ENCODE measurements at places on chromosomes 6 and 20.

DNA sequence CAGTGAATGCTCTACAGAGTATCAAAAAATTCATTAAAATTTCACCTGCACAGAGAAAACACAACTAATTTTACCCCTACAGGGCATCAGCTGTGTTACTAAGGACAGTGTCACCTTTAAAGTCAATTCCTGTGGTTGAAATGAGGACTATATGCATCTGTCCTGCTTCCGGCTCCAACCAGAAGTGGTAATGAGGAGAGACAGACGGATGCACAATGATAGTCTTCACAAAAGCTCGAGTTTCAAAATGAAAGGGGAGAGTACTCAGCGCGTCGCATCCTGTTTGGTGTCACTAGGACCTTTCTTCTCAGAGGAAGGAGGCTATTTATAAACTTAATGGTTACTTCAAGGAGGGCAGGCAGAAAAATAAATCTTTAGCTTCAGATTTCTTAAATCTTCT lies 86.5 kb downstream of the LYRM4 start:
- peak; percentile 22 for DNase-seq

DNA sequence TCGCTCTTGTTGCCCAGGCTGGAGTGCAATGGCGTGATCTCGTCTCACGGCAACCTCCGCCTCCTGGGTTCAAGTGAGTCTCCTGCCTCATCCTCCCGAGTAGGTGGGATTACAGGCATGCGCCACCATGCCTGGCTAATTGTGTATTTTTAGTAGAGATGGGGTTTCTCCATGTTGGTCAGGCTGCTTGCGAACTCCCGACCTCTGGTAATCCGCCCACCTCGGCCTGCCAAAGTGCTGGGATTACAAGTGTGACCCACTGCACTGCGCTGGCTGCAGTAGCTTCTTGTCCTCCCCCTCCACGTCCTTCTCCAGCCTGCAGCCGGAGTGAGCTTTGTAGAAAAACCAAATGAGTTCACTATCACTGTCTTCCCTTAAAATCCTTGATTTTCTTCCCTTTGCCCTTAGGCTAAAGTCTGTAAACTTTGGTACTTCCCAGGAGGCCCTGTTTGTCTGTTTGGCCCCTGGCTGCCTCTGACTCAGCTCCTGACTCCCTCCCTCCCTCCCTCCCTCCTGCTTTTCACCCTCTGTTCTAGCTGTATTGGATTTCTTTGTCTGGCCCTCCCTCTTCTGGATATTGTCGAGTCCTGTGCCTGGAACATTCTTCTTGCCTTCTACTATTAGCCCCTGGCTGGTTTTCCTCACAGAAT lies 12.9 kb downstream of the PARD6B start:
- no peak for DNase-seq

- DNase-seq: no peak
These were observed 93.7 kb upstream of the CLVS2 start for GRCh38 chr6:122902326-122902725.

DNA sequence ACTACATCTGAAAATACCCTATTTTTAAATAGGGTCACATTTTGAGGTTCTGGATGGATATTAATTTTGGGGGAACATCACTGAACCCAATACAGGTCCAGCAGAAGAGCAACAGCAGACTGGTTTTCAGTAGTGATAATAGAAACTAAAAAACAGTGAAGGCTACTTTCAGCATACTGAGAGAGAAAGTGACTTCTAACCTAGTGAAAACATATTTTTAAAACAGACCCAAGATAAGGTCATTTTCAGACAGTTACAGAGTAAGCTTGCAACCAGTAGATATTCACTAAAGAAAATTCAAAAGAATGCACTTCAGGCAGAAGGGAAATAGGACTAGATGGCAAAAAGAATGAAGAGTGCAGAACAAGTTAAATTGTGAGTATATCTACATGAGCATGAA lies 42.0 kb upstream of the TMEM244 start:
- DNase-seq: no peak

DNA sequence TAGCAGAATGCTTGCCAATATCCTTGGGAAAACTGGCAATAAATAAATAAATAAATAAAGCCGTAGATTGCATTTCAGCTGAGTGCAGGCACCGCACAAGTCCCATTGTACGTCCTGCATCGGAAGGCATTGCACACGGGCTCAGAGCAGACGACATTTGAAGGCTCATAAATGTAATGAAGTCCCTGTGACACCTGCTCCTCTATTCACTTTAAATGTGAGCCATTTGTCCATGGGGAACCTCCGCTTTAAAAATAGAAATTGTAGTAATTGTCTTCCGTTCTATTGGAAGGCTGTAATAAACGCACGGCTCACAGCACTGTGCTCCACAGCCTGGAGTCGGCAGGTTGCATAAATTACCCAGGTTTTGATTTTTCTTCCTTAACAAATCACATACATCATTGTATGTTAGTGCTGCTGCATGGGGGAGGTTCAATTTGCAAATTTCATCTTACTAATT lies 32.6 kb downstream of the MYT1 start:
- no peak for DNase-seq

- no peak for DNase-seq
These were observed 73.5 kb upstream of the NFATC2 start for GRCh38 chr20:51616060-51616459.

DNA sequence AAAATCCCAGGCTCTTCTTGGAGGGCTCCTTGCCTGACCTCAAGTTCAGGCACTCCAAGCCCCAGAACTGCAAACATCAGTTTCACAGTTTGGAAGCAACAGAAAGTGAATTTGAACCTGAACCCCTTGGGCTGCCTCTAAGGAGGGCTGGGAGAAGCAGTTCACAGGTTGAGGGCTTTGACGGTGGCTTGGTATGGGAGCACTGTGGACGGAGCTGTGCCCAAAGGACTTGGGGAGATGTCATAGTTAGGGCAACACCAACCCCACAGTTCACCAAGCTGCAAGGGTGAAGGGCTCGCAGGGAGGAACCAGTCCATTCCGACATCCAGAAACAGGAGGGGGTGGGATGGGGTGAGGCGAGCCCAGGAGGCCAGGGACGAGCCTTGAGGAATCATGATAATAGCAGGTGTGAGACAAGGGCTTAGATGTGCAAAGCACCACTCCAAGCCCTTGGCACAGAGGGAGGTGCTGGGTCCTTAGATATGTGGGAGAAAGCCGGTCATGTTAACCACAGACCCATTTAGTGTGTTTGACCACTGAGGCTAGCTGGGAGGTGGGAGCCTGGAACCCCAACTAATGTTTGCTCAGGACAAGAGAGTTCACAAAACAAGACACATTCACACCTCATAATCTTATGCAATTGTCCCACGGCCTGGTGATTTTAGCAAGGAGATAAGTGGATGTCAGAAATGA lies 4.3 kb downstream of the CEBPB start:
- DNase-seq: no peak

- DNase-seq: no peak
These were observed 931.5 kb upstream of the EPHA7 start for GRCh38 chr6:94350833-94351232.

DNA sequence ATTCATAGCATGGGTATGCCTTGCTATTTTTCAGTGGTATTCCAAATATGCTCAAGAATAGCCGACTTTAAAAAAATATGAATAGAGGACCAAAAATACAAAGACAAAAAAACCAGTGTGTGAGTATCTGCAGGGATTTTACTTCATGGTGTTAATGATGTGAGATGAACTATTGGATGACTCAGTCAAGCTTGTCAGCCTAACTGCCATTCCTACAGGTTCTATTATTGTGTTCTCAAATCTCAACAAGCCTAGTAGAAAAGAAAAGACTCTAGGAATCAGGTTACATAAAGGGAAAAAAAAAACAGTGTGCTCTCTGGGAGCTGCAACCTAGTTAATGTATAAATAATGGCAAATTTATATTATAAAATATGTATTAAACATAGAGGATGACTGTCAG lies 588.4 kb upstream of the BTBD3 start:
- no peak for DNase-seq

GRCh38 chr20:38447251-38447661 lies 12.1 kb upstream of the SNHG17 start:
- no peak for DNase-seq

Measured in stimulated activated CD4-positive, alpha-beta T cell treated with anti-CD3 and anti-CD28 coated beads, Interleukin-15, amount 100 ng/mL, for 48 hours (primary cell).